CD4-positive, alpha-beta T cell treated with Interferon gamma for 1 hour (primary cell): ENCODE measurements at places on chromosomes 12 and 14.

- no peak for DNase-seq
Observed at GRCh38 chr14:81480741-81481140, 52.9 kb downstream of the SEL1L start.

GRCh38 chr14:74425525-74426201 is 347 bp downstream of the SYNDIG1L start:
- DNase-seq = peak; percentile 14

DNA sequence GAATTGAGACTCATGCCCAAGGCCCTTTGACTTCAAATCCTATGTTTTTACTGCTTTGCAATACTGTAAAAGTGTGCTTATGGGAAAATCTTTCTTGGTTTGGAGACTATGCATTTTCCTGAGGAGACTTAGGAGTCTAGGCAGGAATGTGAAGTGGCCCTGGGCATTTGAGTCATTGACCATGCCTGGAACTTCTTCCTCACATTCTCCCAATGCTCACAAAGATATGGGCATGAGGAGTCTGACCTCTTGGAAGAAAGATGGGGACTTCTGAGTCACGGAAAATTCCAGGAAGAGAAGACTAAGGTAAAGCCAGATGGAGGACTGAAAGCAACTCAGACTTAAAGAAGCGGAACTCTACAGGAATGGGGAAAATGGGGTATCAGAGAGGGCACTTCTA is 38.2 kb upstream of the ZNF641 start:
- no peak for DNase-seq

- DNase-seq = no peak
Observed at GRCh38 chr14:50804181-50804721, 26.7 kb downstream of the NIN start.

DNA sequence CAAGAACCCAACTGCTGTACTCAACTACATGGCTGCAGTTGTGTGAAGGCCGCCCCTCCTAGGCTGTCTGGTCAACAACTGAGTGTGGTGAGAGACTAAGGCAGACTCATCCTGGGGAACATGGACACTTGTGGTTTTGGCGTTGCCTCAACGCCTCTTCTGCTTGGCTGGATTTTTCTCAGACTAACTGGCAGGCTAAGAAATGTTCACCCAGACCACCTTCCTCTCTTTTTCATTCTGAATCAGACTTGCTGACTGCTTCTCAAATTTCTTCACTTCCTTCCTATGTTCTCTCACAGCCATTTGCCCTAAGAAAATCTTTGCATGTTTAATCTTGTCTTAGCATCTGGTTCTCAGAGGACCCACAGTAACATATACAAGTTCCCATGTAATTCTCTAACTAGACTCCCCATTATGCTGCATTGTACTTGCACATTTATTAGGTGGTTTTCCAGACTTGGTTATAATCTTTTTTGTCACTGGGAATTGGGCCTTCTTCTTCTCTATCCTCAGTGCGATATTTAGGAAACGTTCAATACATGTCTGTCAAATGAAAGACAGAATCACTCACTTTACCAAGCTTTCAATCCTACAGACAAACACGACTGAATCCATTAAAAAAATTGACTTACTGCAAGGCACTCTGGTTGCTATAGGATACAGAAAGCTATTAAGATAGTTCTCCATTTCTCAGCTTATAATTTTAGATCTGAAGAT is 327.6 kb downstream of the CCER1 start:
- no peak for DNase-seq

DNA sequence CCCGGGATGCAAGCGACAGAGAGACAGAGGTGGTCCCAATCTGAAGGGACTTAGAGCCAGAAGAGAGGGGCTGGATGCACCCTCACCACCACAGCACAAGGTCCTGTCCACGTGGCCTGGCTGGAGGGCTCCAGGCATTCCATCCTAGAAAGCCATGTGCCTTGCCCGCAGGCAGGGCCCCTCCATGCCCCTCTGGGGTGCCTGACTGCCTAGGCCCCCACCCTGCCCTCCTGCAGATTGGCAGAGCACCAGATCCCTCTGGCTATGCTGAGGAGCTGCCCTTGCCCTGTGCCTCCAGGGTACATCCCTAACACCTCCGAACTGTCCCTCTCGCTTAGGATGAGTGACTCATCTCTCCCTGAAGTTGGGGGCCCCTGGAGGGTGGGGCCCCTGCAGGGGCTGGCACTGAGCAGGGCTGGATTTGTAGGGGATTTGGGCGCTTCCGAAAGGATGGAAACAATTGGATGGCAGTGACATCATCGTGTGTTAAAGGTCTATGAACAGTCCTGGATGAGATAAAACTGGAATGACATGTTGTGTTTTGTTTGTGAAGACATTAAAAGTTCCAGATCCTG is 50.9 kb downstream of the CHGA start:
- DNase-seq = no peak

DNA sequence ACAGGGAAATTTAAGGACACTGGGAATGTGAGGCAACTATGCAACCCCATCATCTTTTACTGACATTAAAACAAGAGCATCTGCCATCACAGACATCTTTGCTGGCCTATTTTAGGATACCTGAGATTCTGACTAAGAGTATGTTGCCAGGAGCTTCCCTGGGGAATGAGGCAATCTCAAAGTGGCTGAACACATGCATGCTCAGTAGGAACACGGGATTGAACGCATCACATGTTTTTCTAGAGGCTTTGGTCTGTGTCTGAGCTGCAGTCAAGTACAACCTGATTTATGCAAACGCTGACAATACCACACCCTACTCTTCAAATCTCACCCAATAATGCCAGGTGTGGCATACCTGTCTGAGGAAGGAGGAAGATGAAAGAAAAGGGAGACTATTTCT is 416.5 kb downstream of the NELL2 start:
- DNase-seq = no peak

GRCh38 chr12:99427104-99427503 is 220.4 kb upstream of the GARIN6 start:
- DNase-seq = no peak

DNA sequence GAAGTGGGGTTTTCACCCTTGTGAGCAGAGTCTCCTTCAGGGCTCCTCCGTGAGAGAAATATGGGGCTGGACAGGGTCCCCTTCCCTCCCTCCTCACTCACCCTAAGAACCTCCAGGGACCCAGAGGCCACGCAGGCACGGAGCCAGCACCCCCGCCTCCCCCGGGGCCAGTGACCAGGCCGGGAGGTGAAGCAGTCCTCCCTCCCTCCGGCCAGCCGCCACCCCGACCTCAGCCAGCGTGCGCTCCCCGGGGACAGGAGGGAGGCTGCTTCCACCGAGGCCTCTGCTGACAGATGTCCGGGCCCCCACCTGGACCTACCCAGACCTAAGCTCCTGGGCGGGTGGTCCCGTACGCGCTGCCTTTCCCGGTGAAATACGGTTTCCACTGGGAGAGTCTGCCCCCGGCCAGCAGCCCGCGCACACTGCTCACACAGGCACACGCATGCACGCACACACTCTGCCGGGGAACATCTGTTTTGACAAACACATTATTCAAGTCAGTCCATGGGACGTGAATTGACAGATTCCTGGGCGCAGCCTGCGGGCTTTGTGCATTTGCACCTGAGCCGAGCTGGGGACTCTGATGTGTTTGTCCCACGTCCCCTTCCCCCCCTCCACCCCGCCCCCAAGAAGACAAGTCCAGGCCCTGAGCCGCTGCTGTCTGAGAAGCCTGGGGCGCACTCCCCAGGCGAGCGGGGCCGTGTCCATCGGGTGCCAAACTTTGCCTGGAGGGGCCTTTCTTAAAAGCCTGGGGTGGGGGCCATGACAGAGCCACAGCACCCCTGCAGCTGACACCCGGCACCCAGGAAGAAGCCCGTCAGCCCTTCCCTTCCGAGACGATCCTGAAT is 725 bp downstream of the RIMBP2 start:
- DNase-seq = no peak

GRCh38 chr12:27305673-27306456 is 26.8 kb upstream of the BMAL2 start:
- DNase-seq = no peak

GRCh38 chr12:68306564-68306963 is 25.6 kb downstream of the MDM1 start:
- no peak for DNase-seq

DNA sequence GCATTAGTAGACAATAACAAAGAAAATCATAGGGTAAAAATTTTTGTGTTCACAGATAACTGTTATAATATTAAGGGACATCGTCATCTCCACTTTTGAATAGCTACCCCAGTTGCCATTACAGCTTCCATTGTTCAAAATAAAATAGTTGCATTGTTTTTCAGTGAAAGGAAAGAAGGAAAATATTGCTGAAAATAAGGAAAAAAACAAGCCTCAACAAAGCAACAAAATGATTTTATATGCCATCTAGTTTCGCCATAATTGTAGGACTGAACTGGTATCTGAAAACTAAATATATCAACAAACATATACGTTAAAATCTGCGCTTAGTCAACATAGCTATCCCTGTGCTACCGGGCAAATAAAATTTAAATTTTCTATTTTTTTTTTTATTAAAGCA is 3.3 kb downstream of the CDK17 start:
- no peak for DNase-seq

DNA sequence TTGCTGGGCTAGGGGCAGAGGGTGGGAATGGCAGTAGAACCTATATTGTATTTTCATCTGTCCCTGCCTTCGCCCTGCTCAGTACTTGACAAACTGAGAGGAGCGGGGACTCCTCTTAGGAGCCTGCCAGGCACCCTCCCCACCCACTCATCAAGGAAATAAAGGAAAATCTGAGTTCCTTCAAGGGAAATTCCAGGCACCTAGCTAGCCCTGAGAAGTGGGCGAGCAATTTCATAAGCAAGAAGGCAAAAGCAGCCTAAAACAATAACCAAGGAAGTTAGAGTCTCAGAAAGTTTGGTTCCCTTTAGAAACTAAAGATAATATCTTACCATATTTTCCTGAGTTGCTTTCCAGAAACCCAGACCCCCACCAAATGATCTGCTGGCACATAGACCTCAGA is 10.6 kb upstream of the PLEKHD1 start:
- no peak for DNase-seq

- DNase-seq = no peak
Observed at GRCh38 chr12:80509781-80510556, 65.9 kb downstream of the PTPRQ start.

- no peak for DNase-seq
Observed at GRCh38 chr14:103099081-103099732, 4.7 kb downstream of the EXOC3L4 start.
